ENCODE measurements at places on chromosomes 5 and 9.

DNA sequence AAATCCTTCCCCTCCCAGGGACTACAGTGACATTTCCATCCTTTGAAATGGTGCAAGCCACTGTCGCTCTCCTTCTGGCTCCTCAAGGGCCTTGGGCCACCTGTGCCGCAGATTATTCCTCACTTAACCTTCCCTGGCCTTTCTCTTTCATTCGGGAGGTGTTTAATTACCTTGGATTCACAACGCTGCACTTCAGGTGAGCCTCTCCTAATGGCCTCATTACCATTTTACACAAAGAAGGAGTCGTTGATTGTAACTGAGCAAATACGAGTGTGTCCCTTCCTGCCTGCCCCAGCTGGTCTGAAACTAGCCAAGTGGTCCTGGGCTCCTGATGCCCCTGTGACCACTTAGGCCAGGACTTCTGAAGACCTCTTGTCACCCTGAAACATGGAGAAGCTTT lies 205.0 kb downstream of the CRB2 start:
- DNase-seq: no peak

- DNase-seq: no peak
Observed at GRCh38 chr9:116369706-116370105, 216.1 kb downstream of the PAPPA start.

DNA sequence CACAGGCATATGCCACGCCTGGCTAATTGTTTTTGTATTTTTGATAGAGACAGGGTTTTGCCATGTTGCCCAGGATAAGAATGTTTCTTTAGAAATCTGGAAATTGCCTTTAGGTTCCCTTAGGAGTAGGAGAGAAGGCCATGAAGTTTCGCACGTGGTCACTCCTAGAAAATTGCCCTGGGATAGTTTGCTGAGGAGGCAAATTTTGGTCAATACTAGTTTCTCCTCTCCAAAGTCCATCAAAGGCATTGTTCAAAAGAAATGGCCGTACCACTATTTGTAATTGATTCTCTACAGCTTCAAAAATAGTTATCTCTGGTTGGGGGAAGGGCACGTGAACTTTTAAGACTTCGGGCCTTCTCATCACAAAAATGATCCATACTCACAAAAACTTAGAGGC lies 845 bp upstream of the SLC30A5 start:
- DNase-seq: no peak

DNA sequence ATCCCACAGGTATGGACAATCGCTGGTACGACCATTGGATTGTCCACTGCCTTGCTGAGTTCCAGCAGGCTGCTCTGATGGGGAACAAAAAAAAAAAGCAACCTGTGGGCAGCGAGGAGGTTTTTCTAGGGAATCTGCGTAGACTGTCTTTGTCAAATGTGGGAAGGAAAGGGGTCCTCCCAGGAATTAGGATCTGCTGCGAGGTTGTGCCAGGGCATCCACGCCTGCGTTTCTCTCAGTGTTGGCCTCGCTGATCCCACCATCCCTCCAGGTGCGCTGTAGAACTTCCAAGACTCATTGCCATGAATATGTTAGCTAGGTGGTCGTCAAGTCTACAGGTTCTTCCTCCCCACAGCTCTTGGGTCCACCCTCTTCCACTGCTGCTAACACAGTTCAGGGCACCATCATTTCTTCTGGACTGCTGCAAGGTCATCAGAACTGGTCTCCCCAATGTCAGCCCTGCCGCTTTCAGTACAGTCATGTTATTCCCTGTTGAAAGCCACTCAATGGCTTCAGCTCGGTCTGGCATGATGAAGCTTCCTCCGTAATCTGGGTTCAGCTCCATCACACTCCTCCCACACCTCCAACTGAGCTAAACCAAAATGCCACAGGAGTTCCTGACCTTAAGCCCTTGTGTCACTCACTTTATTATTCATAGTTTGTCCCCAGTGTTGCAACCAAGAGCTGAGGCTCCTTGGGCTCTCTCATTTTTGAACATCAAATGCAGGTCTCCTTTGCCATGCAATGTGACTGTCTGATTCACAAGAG lies 79.5 kb upstream of the DMRT1 start:
- no peak for DNase-seq

GRCh38 chr5:174843263-174844250 lies 119.2 kb downstream of the MSX2 start:
- no peak for DNase-seq

DNA sequence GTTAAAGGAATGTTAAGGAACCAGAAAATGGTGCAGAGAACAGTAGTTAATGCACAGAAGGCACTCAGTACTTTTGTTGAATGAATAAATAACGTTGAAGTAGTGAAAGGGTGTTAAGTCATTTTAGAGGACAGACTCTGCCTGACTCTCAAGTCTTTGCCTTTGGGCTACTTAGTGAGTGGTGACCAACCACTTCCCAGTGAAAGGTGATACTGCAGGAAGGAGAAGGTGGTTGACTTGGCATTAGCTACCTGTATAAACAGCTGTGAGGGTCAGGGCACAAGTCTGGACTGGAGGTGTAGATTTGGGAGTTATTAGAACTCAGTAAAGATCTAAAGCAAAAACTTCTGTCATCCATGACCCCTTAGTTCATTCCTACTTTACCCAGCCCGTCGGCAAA lies 4.9 kb upstream of the SHB start:
- no peak for DNase-seq

DNA sequence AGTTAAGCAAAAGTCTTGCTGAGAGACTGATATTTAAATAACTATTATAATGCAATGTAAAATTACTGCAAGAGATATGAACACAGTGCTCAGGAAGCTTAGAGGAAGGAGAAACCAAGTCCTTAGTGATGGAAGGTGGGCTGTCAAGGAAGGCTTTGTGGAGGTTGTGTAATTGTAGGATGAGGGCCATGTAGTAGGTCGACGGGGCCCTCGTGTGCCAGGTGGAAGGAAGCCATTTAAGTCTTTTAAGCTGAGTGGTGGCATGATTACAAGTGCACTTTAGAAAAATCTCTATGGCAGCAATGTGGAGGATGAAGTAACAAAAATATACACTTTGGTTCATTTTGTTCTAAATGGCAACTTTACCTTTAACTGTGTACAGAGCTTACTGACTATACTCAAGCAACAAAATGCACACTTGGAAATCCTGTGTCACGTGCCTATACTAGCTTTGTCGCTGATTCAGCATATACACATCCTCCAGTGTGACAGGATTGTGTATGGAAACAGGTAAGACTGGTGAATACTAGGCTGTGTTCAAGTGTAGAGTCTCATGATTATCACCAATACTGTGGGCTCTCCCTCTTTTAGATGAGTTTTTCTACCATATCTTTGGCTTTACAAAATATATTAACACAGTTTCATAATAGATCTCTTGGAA lies 78.6 kb downstream of the TMC1 start:
- no peak for DNase-seq

- DNase-seq: peak; percentile 42
Observed at GRCh38 chr9:37026113-37026930, 7.7 kb downstream of the PAX5 start.

- DNase-seq: no peak
Observed at GRCh38 chr5:81819556-81820317, 68.8 kb upstream of the SSBP2 start.

DNA sequence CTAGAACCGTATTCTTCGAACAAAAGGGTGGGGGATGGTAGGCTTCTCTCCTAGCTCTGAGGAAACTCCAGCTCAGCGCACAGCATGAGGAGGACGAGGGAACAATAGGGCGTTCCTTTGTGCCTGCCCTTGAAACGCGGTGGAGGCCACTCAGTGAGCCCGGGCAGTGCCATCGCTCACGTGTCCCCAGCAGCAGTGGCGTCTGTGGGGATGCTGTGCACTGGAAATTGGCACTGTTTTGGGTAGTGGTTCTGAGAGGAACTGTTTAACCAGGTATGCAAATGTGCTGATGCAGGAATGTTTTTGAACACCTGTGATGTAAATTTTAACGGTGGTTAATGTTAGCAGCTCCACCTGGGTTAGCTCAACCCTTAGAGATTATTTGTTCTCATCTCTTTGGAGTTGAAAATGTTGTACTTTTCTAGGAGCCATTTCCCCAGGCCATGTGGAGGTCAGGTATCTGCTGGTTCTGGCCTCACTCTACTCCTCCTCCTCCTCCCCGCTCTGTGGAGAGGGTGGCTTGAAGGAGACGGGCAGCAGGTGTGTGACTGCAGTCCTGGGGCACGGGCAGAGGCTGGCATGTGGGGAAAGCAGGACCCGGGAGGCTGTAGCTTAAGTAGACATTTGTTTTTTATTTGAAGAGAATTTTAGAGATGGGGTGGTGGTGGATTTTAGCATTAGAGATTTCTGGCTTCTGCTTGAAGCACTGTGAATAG lies 48.3 kb downstream of the EHMT1 start:
- DNase-seq: peak; percentile 62

- peak; percentile 83 for DNase-seq
Observed at GRCh38 chr9:33813712-33814641, 3.0 kb upstream of the UBE2R2 start.

DNA sequence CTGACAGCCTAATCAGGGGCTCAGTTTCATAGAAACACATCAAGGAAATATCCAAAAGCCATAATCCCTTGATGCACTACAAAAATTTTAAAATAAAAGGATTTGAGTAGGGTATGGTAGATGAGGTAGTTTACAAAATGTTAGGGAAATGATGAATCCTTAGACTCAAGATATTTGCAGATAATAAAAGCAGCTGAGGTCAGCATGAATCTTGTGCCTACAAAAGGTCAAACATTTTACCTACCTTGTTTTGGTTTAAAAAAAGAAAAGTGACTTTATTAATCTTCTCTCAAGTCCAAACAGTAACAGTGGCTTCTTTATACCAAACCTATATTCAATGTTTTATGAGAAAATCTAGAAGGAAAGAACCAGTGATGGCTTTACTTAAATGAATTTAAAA lies 135.5 kb downstream of the BNC2 start:
- no peak for DNase-seq

GRCh38 chr9:126219166-126219565 lies 107.5 kb upstream of the MVB12B start:
- DNase-seq: no peak

DNA sequence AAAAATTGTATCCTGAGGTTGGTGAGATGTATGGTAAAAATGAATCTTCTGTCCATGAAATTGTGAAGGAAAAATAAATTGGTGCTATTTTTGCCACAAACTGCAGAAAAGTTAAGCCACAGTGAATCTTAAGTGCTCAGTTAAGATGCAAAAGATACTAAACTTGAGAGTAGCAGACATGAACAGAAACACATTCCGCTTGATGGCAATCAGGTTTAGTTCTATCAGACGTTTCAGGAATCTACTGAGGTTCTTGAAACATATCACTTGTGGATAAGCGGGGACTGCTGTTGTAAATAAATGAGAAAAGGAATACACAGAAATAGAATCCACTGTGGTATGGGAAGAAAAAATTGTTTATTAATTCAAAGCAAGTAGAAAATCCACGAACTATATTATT lies 311.2 kb upstream of the PRR16 start:
- DNase-seq: no peak

DNA sequence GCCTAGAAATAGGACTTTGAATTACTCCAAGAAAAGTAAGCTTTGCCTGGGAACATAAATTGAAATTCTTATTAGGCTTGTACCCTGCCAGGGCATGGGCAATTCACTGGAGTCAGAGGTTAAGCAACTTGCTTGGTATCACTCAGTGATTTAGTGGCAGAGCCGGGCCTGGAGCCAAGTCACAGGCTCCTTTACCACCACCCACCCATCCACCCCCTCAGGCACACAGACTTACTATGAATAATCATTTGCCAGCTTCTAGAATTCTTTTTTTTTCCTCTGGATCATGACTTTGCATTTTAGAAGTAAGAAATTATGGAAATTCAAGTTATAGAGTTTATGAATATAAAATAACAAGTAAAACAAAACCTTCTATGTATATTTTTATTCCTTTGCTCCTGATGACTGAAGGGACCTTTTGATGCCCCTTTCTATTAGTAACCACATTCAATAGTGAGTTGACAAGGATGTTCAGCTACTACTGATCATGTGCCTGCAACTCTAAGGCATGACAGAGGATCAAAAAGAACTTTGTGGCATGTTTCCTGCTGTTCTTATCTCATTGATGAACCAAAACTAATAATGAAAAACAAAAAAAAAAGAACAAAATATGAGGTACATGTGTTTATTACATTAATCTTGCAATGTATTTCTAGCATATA lies 614.7 kb downstream of the TLR4 start:
- DNase-seq: no peak

DNA sequence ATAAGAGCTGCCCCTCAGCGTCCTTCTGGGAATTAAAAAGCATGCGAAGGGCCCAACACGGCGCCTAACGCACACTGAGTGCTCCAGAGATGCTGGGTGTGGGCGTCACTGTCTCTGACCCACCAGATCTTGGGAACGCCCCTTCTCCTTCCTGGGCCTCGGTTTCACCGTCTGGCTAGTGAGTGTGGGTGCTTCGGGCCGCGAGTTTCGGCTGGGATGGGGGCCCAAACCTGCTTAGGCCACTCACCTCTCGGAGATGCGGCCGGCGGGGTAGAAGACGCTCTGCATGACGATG lies 3.7 kb downstream of the PIP5KL1 start:
- no peak for DNase-seq

- DNase-seq: no peak
Observed at GRCh38 chr5:127316011-127316410, 25.4 kb downstream of the MEGF10 start.

GRCh38 chr5:125295405-125295872 lies 549.0 kb upstream of the ZNF608 start:
- no peak for DNase-seq

GRCh38 chr9:2290382-2290781 lies 275.2 kb downstream of the SMARCA2 start:
- peak; percentile 64 for DNase-seq

DNA sequence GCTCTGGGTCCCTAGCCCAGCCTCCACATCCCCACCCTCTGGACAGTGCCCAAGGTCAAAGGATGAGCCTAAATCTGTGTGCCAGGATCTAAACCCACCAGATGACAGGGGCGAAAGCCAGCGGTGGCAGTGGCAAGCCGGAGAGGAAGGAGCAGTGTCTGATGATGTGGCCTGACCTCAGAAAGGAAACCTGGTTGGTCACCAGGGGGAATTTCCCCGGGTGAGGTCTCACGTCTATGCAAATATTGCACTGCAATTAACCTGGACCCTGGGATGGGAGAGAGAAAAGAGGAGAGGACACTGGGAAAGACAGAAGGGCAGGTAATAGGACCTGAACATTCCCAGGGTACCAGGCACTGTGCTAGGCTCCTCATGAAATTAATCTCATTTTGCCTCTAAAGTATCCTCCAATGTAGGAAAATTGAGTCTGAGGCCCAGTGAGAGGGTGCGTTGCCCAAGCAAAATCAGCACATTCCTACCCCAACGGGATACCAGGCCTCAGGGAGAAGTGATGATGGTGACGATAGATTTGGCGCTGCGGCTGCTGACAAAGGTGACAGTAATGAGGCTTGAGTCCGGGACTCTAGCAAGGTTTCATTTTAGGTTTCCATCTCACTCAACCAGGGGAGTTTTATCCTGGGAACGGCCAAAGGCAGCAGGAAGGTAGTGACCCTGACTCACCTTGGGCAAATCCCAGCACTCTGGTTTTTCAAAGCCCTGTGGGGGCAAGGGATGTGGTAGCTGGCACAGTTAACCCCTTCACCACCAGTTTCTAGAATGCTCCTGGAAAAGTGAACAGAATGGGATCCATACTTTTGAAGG lies 13.4 kb upstream of the TNIP1 start:
- peak; percentile 52 for DNase-seq

- DNase-seq: no peak
Observed at GRCh38 chr9:28014212-28014611, 440.9 kb upstream of the C9orf72 start.

All from NAMALWA (cell line).